GDM1 (cell line): ENCODE measurements at places on chromosomes 5 and 9.

DNA sequence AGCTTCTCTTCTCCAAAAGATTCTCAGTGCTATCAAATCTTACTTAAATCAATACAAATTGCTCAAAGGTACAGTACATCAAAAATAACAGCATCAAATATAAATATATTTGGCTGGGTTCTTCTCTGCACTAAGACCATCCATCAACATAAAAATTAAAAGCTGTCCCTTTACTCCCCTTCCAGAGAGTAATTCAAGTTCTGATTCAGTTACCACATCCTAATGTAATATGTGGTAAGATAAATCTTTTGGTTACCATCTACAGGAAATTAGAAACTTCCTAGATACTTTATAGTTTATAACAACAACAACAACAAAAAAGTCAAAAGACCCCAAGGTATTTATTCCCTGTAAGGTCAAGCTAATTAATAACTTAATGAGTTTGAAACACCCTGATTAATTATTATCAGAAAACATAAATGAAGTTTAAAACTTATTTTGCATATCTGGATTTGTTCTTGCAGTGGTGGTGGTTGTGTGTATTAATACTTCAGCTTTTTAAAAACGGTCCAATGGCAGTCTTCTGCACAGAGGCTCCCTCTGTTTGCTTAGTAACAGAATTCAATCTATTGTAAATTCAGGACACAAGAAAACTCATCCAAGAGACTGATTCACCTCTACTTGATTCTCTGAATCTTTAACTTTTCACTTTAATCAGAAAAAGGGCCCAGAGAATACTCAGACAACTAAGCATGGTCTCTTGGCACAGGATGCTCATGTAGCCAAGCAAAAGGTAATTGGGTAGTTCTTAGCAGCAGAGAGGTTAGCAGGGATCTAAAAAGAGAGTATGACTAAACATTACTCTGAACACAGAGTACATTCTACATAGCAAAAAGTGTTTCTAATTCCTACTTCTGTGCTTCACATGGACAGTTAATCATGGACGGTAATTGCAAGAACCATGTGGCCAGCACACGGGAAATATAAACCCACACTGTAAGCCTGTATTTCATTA, 20.1 kb downstream of the DIAPH1 start:
- no peak for DNase-seq

GRCh38 chr5:124162767-124163532, 583.5 kb downstream of the ZNF608 start:
- DNase-seq: peak; percentile 56

DNA sequence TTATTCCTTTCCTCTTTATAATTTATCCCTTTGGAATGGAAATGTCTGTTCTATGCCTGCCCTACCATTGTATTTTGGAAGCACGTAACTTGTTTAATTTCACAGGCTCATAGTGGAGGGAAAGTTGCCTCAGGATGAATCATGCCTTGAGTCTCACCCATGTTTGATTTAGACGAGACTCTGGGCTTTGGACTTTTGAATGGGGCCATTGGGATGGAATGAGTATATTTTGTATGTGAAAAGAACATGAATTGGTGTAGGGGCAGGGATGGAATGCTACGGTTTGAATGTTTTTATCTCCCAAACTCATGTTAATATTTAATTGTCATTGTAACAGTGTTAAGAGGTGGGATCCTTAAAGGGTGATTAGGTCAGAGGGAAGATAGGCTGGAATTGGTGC, 10.3 kb downstream of the FBXW5 start:
- DNase-seq: no peak

DNA sequence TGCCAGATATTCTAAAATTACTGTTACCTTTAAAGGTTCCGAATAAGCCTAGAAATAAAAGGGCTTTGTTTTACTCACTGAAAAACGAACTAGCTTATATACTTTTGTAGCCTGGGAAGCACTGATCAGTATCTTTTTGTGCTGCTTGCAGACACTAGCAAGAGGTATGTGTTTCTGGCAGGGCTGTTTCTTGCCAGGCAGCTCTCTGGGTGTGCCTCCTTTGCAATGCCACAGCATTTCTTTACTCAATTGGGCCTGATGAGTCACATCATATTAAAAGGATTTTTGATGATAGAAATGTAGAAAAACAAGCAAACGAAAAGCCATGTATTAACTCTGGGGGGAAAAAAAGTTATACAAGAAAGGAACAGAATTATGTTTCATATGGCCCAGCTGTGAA, 35.6 kb downstream of the CD180 start:
- DNase-seq: no peak

- DNase-seq: no peak
These were observed 435.7 kb downstream of the DMAC1 start for GRCh38 chr9:7363777-7364477.

- DNase-seq: no peak
These were observed 339.2 kb downstream of the AGTPBP1 start for GRCh38 chr9:85402551-85402950.

- DNase-seq: peak; percentile 42
These were observed 56.7 kb downstream of the MAPKAP1 start for GRCh38 chr9:125650271-125650737.

GRCh38 chr9:135696446-135696845, 2.8 kb downstream of the SOHLH1 start:
- DNase-seq: no peak

GRCh38 chr9:3506164-3506563, 19.6 kb downstream of the RFX3 start:
- DNase-seq: no peak

DNA sequence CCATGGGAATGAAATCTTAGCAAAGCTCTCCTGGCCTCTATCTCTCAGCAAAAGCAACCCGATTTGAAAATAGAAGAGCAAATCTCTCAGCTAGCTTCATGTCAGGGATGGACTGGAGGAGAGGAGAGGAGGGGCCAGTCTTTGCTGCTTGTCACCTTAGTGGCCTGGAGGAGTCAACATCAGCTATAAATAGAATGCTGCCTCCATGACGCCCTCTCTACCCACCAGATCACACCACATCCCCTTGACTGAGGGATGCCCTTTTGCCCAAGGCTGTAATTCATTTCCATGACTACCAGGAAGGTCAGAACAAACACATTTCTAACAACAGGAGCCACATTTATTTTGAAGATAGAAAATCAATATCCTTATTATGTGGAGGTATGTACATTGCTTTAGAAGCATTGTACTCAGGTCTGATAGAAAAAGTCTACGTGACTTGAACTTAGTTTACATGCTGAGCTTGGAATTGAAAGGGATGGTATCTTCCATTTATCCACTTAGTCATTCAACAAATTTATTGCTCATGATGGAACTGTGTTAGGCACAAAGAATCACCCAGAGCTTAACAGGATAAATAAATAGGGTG, 92.4 kb upstream of the LIFR start:
- DNase-seq: no peak
